ENCODE measurements at places on chromosomes 4 and X.

- DNase-seq, result no peak
These were observed 61.4 kb downstream of the HTRA3 start for GRCh38 chr4:8330821-8331574.

- DNase-seq, result no peak
These were observed 43.2 kb downstream of the PARM1 start for GRCh38 chr4:74975848-74976824.

DNA sequence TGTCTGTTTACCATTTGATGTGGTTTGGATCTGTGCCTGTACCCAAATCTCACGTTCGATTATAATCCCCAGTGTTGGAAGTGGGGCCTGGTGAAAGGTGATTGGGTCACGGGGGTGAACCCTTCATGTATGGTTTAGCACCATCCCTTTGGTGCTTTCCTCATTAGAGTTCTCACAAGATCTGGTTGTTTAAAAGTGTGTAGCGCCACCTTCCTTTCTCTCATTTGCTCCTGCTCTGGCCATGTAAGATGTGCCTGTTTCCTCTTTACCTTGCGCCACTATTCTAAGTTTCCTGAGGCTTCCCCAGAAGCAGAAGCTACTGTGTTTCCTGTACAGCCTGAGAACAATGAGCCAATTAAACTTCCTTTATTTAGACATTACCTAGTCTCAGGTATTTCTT lies 610.7 kb upstream of the ADGRL3 start:
- DNase-seq, result no peak

DNA sequence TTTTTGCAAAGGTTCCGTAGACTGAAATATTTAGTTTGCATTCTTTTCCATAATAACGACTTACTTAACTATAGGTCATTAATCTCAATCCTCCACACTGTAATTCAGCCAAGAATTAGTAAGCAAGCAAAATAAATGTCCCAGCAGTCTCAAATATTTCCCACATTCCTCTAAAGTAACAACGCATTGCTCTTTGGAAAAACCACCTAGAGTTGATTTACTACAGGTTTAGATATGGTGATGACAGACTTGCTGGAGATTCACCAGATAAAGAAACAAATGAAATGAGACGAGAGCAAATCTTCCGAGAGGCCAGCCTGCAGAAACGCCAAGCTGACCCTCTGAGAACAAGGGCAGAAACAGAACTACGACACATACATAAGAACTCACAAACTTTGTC lies 28.9 kb downstream of the TENM3 start:
- DNase-seq, result no peak

DNA sequence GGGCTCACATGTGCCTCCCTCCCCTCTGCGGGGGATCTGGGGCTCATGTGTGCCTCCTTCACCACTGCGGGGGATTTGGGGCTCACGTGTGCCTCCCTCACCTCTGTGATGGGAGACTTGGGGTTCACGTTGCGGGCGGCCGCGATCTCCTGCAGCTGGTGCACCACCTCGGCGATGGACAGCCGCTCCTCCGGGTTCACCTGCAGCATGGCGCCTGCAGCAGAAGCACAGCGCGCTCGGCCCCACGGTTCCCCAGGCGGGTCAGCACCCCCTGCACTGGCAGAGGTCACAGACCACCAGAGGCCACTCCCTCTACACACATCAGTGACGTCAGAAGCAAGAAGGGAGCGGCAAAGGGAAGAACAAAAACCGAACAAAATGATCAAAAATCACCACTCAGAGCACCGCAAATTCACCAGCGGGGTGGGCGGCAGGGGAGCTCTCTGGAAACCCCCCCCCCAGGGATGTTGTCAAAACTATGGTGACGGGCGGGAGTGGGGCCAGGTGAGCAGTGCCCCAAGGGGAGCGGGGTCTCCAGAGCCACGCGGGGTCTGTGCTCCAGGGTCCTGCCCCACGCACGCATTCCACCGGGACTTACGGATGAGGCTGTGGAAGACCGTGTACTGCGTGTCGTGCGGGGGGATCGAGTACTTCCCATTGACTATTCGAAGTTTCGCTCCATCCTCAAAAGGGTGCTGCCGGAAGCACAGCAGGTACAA lies 38.7 kb downstream of the GAK start:
- no peak for DNase-seq

GRCh38 chr4:38857354-38858096 lies 908 bp upstream of the TLR6 start:
- DNase-seq, result no peak

DNA sequence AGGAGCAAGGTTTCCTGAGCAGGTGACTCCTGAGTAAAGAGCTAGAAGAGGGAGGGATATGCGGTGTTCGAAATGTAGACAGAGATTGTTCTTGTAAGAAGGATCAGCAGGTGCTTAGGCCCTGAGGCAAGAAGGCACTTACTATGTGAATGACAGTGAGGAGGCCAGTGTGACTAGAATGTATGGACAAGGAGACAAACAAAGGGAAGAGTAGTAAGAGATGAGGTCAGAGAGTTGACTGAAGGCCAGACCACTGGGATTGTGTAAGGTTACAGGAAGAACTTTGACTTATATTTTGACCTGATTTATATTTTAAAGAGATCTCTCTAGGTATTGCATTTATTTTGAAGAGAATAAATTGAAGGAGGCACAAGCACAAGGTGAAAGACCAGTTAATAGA lies 118.4 kb upstream of the ENPEP start:
- no peak for DNase-seq

DNA sequence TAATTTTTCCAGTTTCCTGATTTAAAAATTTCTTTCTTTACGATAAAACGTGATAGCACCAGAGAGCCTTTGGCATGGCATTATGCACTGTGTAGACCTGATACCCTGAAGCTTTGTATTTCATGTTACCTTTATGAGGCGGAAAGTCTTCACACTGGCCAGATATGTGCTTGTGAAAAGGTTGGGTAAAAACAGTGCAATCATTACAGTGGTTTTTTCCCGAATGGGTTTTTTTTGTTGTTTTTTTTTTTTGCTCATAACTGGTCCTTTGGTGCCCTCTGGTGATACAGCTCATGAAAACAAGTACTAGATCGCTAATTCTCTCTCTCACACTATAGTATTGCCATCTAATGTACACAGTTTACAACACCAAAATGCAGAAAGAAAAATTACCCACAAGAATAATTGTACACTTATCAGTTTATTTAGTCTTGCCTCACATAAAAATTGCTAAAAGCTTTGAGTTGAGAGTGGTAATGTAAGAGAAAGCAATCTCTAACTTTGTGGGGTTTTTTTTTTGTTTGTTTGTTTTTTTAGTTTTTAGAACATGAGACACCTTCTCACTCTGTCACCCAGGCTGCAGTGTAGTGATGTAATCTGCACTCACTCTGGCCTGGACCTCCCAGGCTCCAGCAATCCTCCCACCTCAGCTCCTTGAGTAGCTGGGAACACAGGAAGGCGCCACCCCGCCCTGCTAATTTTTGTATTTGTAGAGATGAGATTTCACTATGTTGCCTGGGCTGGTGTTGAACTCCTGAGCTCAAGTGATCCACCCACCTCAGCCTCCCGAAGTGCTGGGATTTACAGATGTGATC lies 21.3 kb downstream of the SPCS3 start:
- peak; percentile 35 for DNase-seq

GRCh38 chr4:28469387-28469786 lies 1608.7 kb downstream of the STIM2 start:
- no peak for DNase-seq

DNA sequence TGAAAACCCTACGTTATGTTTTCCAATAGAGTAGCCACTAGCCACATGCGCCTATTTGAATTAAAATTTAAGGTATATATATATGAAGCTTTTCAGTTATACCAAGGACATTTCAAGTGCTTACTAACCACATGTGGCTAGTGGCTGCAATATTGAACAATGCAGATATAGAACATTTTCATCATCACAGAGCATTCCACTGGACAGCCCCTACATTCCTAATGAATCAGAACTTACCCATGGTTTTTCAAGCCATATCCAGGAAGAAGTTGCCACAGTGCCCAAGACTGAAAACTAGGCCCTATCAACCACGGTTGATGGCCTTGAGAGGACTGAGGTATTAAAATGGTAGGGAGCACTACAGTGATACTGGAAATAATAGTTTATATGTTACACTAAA lies 29.7 kb downstream of the NEK1 start:
- no peak for DNase-seq

- DNase-seq, result no peak
These were observed 170.9 kb upstream of the CPEB2 start for GRCh38 chr4:14831416-14831815.

DNA sequence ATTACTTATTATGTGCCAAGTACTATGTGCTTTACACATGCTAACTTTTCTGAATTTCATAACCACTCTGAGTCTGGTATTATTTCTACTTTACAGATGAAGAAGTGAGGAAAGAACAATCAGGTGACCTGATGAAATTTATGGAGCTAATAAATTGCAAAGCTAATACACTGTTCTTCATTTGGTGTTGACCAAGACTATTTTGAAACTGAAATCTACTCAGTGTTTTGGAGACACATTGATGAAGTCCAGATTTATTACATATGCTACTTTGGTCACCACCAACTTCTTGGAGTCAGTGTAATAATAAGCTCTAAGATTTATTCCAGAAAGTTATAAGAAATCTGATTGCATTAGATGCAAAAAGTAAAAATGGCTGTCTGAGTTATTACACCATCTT lies 637.9 kb downstream of the FAT4 start:
- DNase-seq, result no peak

DNA sequence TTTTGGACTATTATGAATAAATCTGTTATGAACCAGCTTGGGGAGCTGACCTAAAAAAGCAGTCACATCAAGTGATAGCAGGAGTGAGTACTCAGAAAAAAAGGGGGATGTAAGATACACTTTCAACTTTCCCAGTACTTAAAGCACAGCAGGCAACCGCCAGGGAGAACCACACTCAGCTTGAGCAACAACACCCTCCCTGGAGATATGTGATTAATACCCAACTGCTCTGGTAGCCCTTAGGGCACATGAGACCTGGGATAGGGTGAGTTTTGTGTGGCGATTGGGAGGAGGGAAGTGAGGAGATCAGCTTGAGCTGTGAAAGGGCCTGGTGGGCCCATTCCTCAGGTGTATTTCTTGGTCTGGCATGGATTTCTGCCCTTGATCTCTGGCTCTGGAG lies 220.3 kb upstream of the SFRP2 start:
- no peak for DNase-seq

GRCh38 chr4:125440814-125441213 lies 126.1 kb downstream of the FAT4 start:
- DNase-seq, result no peak

DNA sequence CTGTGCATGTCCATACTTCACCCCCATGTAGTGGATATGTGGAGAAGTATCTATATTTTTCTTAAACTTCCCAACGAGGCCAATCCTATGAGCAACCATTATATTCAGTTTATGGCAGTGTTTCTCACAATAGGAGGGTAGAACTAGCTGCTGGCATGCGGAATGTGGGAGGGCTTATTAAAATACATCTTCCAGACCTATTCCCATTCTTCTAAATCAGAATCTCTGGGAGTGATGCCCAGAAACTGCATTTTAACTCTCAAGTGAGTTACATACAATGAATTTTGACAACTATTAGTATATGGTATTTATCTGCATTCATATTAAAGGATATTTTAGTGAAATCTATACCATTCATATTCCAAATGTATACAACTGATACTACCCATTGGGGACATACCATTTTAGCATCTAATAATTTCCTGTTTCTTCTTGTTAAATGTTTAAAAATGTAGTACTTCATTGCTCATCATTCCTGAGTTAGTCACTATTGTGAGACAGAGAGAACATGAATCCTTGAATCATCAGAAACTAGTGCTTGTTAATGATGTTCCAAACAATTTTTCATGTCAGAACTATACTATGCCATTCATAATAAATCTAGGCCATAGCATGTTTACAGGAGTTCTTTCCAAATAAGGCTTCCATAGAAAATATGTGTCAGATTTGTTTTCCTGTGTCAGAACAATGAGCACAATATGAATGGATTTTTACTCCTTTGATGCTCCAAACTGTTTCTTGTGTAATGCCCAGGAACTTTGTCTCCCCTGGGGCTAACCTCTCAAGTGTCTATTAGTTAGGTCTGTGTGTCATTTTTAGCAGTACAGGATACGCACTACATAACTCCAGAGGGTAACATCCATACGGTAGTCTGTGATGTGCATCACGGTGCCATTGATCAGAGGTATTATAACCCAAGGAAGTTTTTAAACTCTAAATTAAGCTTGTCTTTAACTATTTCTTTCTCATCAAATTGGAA lies 198.8 kb upstream of the BMP3 start:
- DNase-seq, result no peak

DNA sequence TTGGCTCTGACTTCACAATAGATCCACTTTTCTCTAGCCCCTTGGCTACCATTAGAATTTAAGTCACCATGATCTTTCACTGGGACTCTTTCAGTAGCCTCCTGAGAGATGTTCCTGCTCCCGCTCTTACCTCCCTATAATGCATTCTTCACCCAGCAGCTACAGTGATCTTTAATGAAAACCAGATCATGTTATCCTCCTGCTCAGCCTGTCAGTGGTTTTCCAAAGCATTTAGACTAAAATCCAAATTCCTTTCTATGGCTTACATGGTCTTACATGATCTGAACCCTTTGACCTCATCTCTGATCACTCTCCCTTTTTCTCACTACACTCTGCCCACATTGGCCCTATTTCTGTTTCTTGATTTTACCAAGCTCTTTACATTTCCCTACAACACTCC lies 18.3 kb upstream of the RPS6KA3 start:
- DNase-seq, result no peak

DNA sequence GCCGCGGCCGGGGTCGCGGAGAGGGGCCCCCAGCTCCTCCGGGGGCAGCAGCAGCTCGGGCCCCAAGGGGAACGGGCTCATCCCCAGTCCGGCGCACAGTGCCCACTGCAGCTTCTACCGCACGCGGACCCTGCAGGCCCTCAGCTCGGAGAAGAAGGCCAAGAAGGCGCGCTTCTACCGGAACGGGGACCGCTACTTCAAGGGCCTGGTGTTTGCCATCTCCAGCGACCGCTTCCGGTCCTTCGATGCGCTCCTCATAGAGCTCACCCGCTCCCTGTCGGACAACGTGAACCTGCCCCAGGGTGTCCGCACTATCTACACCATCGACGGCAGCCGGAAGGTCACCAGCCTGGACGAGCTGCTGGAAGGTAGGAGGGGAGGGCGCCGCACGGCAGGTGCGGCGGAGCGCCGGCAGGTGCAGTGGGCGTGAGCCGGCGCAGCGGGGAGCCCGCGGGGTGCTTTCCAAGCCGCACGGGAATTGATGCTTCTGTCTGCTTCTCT lies 886 bp downstream of the DCLK2 start:
- peak; percentile 52 for DNase-seq

DNA sequence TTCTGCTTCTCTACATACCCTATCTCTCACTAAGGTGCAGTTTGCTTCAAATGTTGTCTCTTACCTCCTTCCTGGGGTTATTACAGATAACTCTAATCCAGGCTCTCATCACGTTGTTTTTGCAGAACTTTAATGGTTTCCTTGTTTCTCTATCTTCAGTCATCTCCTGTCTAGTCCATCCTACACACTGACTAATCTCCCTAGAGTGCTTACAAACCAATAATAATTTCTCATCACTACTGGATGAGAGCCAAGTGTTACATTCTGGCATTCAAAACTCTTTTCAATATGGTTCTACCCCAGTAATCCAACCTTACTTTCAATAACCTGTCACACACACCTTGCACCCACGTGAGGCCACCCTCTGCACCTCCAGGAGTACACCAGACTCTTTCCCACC lies 86.1 kb downstream of the SYNPO2 start:
- no peak for DNase-seq

GRCh38 chr4:143721317-143721716 lies 20.8 kb upstream of the FREM3 start:
- no peak for DNase-seq
